Stimulated activated CD4-positive, alpha-beta T cell treated with anti-CD3 and anti-CD28 coated beads, Interleukin-2, amount 100 ng/mL, for 4 hours (primary cell): ENCODE measurements at places on chromosomes 2 and 18.
A peak's percentile ranks its signal among the peaks of the same experiment; 100 is the strongest.

DNA sequence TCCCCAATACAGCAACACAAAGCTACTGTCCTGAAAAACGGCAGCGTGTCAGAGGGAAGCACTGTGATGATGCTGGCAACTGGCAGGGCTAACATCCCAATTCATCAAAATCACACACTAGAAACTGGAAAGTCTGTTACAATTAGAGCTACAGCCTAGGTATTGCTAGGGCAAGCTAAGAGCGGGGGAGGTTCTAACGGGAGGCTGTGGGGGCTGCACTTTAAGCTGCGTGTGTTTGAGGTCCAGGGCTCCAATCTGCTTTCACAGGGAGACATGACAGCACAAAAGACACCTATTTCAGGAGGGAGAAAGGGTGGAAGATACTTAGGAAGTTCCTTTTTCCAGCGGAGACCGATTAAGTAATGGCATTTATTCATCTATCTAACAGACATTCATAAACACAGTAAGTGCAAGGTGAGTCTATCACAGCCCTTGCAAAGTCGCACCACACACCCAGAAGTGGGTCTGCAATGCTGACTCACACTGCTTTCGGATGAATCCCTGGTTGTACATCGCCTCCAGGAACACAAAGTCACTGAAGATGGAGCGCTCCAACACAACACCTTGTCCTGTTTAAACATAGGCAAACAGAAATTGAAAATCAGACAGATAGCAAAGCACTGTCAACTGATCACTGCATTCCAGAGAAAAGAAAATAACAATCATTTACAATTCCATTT lies 6.9 kb downstream of the NDUFA10 start:
- DNase-seq = no peak

DNA sequence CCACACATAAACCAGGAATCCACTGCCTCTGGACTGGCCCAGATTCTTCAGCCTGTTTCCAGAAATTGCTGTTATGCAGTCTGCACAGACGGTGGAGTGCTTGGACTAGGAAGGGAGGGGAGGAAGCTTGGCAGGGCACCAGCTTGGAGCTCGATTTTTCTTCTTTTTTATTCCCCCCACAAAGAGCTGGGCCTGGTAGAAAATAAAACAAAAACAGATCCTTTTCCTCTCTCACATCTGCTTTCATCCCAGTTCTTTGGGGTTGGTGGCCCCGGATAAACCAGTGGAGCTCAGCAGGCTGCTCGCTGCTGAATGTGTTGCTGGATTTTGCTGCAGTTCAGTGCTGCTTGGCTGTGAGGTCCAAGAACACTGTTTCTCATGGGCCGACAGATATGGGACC lies 16.0 kb downstream of the LRRTM1 start:
- no peak for DNase-seq

GRCh38 chr18:49994410-49994809 lies 181.1 kb upstream of the ACAA2 start:
- no peak for DNase-seq

DNA sequence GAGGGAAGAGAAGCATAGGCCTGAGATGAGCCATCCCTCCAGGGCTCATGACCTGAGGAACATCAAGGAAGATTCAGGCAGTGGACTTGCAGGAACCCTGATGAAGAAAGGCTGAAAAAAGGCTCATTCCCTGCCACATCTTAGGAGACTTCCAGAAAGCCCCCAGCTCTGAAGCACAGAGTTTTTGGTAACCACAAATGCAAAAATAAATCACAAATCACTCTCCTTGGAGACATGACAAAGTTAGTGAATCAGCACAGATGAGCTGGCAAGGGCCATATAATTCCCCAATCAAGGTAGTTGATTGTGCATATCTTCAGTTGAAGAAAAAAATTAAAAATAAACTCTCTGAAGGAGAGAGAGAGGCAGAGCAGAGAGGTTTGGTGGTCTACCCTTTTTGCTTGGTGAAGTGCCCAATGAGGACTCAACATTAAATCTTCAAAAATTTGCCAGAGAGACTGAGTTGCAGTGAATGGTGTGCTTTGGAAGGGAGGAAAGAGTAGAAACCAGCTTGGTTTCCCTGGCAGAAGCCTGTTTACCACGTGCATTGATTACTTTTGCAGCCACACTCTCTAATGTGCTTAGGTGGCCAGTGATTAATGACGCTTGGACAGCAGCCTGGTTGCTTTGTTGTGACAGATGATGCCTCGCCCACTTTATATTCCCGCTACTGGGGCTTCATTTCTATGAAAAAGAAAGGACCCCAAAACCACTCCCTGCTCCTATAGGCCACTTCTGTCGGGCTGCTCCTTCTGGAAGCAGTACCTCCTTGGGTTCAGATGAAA lies 257.4 kb upstream of the SLC14A2 start:
- no peak for DNase-seq

- DNase-seq = no peak
Observed at GRCh38 chr2:240240781-240241180, 100.3 kb upstream of the OTOS start.

GRCh38 chr2:197985029-197985638 lies 180.7 kb downstream of the PLCL1 start:
- DNase-seq = no peak

- DNase-seq = no peak
Observed at GRCh38 chr18:7784171-7784570, 217.1 kb downstream of the PTPRM start.

DNA sequence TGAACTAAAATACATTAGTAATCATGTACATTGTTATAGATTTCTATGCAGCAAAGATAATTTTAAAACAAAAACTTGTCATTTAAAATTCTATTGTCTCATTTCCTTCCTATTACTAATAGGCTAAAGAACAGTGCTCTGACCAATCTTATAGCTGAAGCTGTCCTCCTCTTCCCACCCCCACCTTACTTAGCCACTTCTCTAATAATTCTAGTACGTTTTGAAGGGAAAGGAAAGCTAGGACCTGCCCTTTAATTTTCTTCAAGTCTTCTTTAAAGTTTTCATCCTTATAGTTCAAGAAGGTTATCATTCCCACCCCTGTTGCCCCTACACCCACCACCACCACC lies 121.6 kb downstream of the RBMS1 start:
- DNase-seq = no peak

DNA sequence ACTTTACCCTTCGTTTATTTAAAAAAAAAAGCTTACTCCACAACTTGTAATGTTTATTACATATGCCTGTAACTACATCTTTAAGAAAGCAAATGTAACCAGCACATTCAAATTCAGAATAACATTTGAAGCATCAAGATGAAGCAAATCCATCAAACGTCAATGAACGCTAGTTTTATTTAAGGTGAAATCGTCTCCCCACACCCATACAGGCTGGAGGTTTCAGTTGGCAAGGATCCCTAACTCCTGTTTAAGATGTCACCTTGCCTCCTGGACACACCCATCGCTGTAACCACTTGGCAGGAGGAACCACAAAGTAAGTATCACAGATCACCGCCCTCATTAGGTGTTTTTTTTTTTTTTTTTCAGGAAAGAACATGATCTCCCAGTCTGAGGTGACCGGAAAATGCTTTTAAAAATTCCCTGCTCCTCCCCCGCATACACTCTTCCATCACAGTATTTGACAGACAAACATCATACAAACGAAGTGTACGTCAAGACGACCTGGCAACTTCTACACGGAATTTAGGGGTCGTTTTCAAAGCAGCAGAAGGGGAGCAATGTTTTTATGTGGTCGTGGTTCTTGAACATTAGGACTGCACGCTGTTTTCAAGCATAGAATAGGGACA lies 19.7 kb upstream of the STPG4 start:
- no peak for DNase-seq

GRCh38 chr2:3598912-3599854 lies 4.3 kb downstream of the COLEC11 start:
- DNase-seq = no peak

DNA sequence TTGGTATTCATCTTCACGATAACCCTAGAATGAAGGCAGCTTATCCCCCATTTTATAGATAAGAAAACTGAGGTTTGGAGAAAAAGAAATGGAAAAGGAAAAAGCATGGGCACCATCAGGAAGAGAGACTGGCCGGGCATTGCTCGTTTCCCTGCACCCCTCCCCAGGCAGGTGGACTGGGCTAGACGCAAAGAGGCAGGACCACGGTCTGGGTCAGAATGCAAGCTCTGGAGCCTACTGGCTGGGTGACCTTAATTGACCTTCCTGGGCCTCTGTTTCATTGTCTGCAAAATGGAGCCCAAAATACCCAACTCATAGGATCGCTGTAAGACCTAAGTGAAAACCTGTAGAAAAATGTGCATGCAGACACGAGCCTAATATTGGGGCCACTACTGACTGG lies 135.3 kb upstream of the GLI2 start:
- no peak for DNase-seq

- no peak for DNase-seq
Observed at GRCh38 chr2:6231166-6231565, 539.0 kb downstream of the SOX11 start.

GRCh38 chr2:128594953-128595677 lies 276.4 kb upstream of the HS6ST1 start:
- DNase-seq = no peak

DNA sequence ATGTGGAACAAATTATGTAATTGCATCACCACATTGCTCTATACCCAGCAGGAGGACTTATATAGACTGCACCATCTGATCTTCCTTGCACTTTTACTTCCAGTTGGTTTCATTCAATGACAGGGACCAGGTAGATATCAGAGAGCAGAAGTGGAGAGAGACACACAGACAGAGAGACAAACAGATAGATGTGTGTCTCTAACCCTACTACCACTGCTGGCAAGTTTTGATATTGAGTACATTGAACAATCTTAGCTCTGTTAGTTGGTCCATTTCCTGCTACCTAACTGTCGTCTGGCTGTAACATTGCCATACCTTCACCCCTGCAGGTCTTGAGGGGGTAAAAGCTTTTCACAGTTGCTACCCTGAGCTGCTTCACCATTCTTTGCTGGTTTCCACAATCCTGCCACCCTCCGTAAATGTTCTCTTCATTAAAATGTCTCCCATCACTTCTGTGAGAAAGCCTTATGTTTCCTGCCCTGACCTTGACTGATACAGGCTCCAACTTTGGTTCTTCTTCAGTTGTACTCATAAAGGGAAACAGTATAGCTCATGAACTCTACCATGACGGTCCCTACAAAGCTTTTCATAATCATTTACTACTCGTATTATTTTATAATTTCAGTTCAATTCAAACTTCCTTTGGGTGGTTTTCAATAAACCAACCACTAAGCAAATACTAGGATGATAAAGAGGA lies 62.3 kb upstream of the ITGA4 start:
- DNase-seq = no peak

- no peak for DNase-seq
Observed at GRCh38 chr2:207015901-207016300, 76.6 kb downstream of the CPO start.

- DNase-seq = no peak
Observed at GRCh38 chr2:655626-656025, 21.6 kb downstream of the TMEM18 start.

DNA sequence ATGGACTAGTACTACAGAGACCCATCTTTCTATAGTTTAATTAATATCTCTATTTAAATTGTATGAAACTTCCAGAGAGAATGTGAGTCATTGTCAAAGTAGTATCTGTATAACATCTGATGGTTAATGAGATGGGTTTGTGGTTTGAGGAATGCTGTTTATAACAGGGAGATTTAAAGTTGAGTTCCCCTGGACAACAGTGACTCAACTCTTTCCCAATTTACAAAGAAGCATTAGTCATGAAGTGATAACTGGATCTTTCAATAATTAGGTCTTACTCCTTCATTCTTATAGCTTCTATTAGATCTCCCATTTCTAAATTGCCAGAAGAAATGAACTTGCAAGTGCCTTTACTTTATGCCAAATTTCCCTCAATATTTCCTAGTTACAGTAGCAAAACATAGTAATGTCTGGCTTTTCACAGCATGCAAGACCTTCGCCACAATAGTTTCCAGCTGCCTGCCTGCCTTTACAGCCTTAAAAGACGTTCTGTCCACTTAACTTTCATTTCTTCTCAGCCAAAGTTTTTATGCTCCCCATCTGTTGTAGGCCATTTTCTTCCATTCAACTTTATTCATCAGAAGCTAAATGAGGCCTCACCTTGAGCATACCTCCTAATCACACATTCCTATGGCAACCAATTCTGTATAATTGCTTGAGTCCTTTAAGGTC lies 47.7 kb upstream of the WDR75 start:
- no peak for DNase-seq

- DNase-seq = no peak
Observed at GRCh38 chr2:218927422-218927821, 32.0 kb upstream of the CDK5R2 start.

DNA sequence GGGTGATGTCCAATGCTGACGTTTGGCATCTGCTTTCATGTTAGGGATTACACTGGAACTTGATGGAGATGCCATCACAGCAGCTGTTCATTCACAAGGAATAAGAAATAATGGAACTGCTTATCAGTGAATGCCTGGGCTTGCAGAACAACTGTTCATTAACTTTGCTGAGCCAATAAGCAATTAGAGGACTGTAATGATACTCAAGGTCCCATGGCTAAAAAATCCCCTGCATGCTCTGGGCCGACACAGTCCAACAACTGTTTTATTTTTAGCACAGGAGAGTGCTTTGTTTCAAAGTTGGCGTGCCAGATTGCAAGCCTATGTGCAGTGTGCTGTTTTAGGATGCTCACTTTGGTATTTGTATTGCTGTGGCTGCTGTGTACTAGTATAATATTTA lies 408.0 kb upstream of the RGPD4 start:
- no peak for DNase-seq

GRCh38 chr2:11187083-11187619 lies 31.9 kb downstream of the SLC66A3 start:
- DNase-seq = no peak

GRCh38 chr18:79259218-79259617 lies 136.5 kb upstream of the NFATC1 start:
- no peak for DNase-seq

DNA sequence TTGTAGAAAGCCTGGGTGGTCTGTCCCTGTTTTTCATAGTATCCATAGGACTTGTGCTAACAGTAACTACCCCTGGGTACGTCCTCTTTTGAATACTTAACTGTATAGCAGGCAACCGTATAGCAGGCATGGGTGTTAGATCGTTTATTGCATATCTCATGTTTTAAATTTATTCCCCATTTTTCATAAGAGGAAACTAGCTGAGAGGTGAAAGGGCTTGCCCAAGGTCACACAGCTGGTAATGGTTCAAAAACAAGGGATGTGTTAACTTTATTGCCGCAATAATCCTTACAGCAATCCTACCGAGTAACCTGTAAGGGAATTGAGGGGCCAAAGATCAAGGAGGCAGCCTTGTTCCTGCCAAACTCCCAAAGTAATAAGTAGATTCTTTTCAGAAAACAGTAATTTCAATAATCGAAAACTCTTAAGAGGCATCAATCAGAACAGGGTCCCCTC lies 990 bp upstream of the MGAT4A start:
- no peak for DNase-seq

GRCh38 chr2:42102024-42102590 lies 54.3 kb downstream of the PKDCC start:
- DNase-seq = peak; percentile 92

GRCh38 chr2:31888550-31888949 lies 122.3 kb downstream of the MEMO1 start:
- no peak for DNase-seq

DNA sequence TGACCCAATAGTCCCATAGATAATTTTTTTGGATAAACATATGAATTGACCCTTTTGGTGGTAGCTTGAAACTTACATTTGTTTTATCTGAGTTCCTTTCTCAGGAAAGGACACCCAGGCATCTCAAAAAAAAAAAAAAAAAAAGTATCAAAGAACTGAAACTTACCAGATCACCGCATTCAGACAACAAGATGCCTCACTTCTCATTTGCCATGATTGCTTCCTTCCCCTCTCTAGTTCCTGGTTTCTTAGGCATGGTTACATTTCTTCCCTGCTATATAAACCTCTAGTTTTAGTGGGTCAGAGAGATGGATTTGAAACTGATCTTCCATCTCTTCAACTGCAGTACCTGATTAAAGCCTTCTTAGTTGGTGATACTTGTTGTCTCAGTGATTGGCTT lies 240.1 kb downstream of the ACKR3 start:
- no peak for DNase-seq
